ENCODE measurements at places on chromosomes 6 and 20.

GRCh38 chr20:63831993-63832686, 1.1 kb upstream of the ZBTB46 start:
- DNase-seq = no peak

GRCh38 chr20:12012241-12013222, 94.8 kb downstream of the BTBD3 start:
- no peak for DNase-seq

GRCh38 chr20:40606237-40606636, 82.8 kb downstream of the MAFB start:
- no peak for DNase-seq

- no peak for DNase-seq
Measured at GRCh38 chr6:67888546-67888885, 746.6 kb upstream of the ADGRB3 start.

- no peak for DNase-seq
Measured at GRCh38 chr6:11628562-11628961, 91.0 kb downstream of the TMEM170B start.

DNA sequence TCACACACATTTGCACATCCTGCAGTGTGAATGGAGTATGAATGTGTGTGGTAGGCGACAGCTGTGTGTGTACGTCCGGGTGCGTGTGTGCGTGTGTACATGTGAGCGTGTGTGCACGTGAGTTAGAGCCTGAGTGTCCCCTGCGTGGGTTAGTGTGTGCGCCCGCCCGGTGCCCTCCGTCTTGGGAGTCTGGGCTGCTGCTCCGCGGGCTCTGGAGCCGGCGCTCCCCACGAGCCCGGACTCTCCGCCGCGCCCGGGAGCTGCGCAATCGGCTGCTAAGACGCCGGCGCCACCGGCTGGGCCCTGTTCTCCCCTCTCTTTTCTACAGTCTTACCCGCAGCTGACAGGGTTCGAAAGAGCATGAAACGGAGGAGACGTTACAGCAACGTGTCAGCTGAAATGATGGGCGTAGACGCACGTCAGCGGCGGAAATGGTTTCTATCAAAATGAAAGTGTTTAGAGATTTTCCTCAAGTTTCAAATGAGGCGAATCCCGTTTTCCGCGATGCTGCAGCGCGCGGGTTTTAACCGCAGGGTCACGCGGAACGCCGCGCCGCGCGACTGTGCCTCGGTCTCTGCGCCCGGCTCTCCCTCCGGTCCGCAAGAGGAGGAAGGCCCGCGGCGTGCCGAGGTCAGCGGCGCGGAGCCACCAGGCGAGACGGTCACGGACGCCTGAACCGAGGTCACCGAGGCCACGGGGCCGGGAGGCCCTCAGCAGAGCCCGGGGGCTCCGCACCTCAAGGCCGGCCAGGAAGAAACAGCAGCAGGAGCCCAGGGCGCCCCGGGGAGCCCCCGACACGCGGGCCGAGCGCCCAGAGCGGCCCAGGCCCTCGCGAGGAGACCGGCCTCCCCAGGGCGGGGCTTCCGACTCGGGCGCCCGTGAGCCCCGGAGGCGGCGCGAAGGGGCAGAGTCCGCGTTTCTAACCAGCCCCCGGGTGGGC, 95.3 kb upstream of the BHLHE23 start:
- DNase-seq = no peak

GRCh38 chr6:3421791-3422434, 34.9 kb downstream of the SLC22A23 start:
- no peak for DNase-seq

Data from stimulated activated CD4-positive, alpha-beta T cell treated with anti-CD3 and anti-CD28 coated beads, Interleukin-1b, Interleukin-23, amount 100 ng/mL, for 1 hour (primary cell).